ENCODE measurements at places on chromosomes 3 and 15. TPM values are rescaled to one million over a fixed set of nuclear protein-coding genes. Genes with fewer than 3 reads are reported as not detected.

DNA sequence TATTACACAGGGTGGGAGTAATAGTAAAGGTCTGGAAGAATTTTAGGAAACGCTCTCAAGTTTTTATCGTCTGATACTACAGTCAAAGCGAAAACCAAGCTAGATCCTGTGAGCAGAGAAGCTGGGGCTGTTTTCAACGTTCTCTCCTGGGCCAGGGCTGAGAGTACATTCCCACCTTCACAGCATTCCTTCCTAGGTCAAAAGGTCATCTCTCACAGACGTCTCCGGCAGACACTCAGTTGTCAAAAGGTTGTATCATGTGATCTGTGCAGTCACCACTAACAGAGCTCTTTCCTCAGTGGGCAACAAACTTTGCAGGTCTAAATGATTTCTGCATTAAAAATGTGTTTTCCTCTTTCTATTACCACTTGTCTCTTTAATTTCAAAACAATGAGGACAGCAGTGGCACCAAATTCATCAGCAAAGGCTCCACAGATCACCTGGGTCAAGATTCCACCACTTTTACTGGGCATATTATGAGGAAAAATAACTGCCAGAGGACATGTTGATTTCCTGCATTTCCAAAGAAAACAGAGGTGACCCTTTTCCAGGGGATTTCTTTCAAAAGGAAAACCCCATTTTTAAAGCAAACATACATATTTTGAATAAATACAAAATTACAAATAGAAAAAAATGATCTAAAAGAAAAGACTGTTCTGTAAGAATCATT lies 41.9 kb downstream of the MEIS2 start:
- DNase-seq: no peak

- DNase-seq: no peak
Observed at GRCh38 chr3:33636125-33636850, 81.8 kb downstream of the CLASP2 start.

The NRG4 gene
- total RNA-seq: not detected

DNA sequence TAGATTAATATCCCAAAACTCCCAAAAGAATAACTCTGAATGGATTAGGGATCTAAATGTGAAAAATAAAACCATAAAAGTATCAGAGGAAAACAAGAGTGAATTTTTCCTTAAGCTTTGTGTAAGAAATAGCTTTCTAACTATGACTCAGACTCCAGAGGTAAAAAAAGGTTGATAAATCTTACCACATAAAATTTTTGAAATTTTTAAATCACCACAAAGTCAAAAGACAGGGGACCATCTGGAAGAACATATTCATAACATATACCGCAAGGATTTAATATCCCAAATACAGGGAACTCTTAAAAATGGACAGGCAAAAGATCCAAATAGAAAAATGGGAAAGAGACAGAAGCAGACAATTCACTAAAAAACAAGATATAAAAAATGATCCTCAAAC lies 145.0 kb downstream of the ARNT2 start:
- DNase-seq: no peak

- DNase-seq: no peak
Observed at GRCh38 chr3:142705198-142705597, 18.6 kb upstream of the TRPC1 start.

DNA sequence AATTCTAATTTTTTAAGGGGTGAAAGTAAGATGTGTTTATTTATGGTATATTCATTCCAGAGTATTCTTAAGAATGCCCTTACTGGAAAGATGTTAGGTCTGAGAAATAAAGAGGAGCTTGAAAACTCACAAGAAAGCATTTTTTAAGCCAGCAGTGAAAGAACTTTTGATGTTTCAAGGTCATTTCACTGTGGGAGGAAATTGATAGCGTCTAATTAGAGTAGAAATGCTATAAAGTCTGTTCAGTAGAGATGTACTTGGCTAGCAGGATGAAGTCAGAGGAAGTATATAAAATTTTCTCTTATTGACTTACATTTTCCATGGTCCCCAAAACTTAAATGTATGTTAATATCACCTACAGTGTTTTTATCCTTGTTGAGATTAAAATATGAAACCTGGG lies 354.6 kb downstream of the CNTN6 start:
- no peak for DNase-seq

GRCh38 chr3:194330579-194330978 lies 20.5 kb downstream of the CPN2 start:
- DNase-seq: no peak

The SPRED1 gene
- total RNA-seq: 43.6 TPM

The INKA1 gene
- 3.2 TPM for total RNA-seq

Measured in mesenteric fat pad (tissue), 1 donor.